ENCODE measurements at places on chromosomes 7 and 10. TPM values are rescaled to one million over a fixed set of nuclear protein-coding genes. Genes with fewer than 3 reads are reported as not detected.

- no peak for DNase-seq
Measured at GRCh38 chr10:118754229-118754555, 578 bp downstream of the CACUL1 start.

GRCh38 chr10:5014936-5015335, 11.3 kb upstream of the AKR1C2 start:
- no peak for DNase-seq

GHRHR gene
- total RNA-seq = not detected

ACTL6B gene
- total RNA-seq = not detected

All from NCI-H460 (cell line).